G401 (cell line): ENCODE measurements at places on chromosomes 4 and X. TPM values are rescaled to one million over a fixed set of nuclear protein-coding genes. Genes with fewer than 3 reads are reported as not detected.
A peak's percentile ranks its signal among the peaks of the same experiment; 100 is the strongest.

Gene ABCG2
- 310 and 332 TPM in 2 replicates for total RNA-seq

Gene KIT
- total RNA-seq, result not detected in 2 replicates

Gene MUC7
- not detected in 2 replicates for total RNA-seq

Gene SAGE1
- not detected in 2 replicates for total RNA-seq

DNA sequence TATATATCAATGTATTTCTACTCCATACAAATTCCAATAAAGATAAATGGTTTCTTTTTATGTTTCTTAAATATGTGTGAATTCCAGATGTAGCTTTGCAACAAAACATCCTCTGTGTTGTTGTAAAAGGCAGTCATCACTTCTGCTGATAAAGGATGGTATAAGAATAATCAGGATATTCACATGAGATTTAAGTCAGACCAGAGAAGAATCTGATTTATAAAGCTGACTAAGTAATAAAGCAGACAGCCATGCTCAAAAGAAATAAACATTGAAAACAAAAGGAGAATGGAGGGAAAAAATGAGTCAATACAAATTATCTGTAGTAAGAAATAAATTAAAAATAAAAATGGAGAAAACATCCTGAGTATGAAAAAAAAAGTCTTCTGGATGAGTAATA, 27.0 kb upstream of the SLC7A11 start:
- DNase-seq, result no peak

DNA sequence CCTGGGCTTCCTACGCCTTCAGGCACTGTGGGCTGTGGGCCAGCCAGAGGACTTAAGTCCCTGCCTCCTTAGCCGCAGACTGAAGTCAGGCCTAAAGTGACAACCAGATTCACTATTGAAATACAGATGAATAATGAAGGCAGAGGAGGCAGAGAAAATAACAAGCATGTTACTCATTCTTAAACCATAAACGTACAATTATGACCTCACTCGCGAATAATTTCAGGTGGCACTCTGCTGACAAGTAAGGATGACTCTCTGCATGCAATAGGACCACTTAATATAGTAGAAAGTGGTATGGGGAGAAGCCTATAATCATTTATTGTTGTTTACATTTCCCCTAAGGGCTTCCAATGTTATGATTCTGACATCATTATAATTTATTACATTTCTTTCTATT, 409.2 kb upstream of the FGF13 start:
- no peak for DNase-seq

- no peak for DNase-seq
Measured at GRCh38 chrX:2550328-2551020, 49.7 kb upstream of the DHRSX start.

- peak; percentile 71 for DNase-seq
Measured at GRCh38 chr4:140239311-140239710, 85.3 kb upstream of the MAML3 start.

DNA sequence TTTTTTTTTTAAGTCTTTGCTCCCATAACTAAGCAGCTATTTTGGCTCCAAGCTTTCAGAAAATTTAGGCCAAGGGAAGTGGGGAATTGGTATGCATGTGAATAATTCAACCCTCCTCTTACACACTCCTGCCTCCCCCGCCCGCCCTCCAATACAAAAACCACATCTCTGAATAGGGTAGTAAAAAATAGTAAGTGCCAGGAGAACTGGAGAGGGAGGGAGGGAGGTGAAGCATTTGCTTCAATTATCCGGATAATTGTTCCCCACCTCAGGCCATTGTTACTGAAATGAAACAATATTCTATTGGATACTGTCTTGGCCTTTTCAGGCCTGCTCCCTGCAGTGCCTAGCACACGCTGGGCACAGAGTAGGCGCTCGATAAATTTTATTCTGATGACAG, 5.5 kb upstream of the GSX2 start:
- no peak for DNase-seq

GRCh38 chr4:182507805-182508204, 264.6 kb downstream of the TENM3 start:
- DNase-seq, result no peak

DNA sequence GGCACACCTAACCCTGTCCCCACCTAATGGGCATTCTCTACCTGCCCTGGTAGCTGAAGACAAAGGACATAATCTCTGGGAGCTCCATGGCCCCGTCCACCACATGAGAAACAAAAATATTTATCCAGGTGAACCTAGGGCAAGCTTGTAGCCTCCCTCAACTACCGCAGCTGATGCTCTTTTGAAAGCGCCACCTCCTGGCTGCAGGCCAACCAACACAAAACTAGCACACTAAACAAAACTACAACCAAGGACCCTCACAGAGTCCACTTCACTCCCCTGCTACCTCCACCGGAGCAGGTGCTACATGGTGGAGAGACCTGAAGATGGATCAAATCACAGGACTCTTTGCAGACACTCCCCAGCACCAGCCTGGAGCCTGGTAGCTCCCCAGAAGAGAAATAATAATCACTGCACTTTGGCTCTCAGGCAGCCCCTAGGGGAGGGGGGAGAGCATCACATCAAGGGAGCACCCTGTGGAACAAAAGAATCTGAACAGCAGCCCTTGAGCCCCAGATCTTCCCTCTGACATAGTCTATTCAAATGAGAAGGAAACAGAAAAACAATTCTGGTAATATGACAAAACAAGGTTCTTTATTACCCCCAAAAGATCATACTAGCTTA, 111.3 kb upstream of the ATP8A1 start:
- no peak for DNase-seq

GRCh38 chr4:99074816-99075215, 13.8 kb downstream of the ADH5 start:
- DNase-seq, result no peak
